ENCODE measurements at places on chromosomes 6 and 20.

- no peak for DNase-seq
These were observed 1.5 kb downstream of the ID4 start for GRCh38 chr6:19838442-19839236.

GRCh38 chr6:71393981-71394432, 105.4 kb downstream of the OGFRL1 start:
- DNase-seq: no peak

DNA sequence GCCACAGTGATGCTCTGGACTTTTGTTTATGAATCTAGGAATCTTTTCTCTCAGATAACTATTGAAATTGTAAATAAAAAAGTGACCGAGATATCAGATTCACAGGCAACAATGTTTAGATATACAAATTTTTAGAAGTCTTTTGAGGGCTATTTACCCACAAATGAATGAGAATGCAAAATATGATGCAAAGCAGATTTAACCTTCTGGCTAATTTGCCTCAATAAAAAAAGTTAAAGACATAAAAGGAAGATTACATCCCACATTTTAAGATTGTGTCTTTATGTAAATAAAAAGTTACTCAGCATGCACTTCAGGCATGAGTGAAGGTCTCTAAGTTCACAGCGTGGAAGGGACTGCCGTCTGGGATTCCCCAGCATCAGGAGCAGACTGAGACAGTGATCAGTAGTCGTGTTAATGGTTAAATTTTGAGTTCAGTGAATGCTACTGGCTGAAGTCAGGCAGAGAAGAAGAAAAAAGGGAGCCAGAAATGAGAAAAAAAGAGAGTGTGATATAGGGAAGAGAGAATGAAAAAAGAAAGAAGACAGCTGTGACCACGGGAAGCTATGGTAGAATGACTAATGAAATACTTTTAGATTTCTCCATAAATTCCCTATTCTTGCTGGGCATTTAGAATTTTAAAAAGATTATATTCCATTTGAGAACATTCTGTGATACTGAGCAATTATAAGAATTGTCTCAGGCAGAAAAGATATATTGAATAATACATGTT, 93.6 kb downstream of the MYB start:
- no peak for DNase-seq

GRCh38 chr6:36419310-36419709, 23.3 kb downstream of the PXT1 start:
- DNase-seq: no peak

- no peak for DNase-seq
These were observed 59.7 kb upstream of the TMEM181 start for GRCh38 chr6:158500016-158500735.

- no peak for DNase-seq
These were observed 17.6 kb downstream of the SLC18B1 start for GRCh38 chr6:132780770-132781371.

DNA sequence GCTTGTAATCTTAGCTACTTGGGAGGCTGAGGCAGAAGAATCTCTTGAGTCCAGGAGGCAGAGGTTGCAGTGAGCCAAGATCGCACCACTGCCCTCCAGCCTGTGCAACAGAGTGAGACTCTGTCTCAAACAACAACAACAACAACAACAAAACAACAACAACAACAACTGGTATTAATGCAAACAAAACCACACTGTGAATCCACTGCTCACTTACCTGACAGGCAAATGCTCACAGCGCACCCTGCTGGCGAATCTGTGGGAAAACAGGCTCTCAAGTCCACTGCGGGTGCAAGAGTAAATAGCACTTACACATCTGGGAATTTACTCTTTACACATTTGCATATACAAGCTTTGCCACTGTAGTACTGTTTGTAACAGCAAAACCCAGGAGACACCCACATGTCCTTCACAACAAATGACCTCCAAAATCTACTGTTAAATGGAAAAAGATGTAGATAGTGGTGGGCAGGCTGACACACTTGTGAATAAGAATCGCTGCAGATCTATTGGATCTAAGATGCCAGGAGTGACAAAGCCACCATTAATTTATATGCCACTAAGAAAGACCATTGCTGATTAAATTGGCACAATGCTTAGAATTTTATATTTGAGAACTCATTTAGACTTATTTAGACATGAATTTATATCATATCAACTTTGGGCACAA, 29.3 kb downstream of the NSFL1C start:
- DNase-seq: peak; percentile 78

GRCh38 chr6:8017276-8017701, 46.9 kb downstream of the BLOC1S5 start:
- no peak for DNase-seq

DNA sequence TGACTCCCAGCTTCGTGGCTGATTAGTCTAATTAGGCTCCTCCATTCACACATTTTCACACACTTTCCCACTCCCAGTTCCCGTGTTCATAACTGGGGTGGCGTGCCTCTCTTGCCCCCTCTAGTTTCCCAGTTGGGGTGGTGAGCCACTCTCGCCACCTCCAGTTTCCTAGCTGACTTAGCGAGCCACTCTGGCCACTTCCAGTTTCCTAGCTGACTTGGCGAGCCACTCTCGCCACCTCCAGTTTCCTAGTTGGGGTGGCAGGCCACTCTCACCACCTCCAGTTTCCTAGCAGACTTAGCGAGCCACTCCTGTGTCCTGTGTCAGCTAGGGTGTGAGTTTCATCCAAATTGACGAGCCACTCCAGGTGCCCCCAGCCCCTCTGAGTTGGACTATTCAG, 7.4 kb upstream of the GMPR start:
- DNase-seq: no peak

GRCh38 chr6:5764401-5764955, 242.2 kb downstream of the NRN1 start:
- DNase-seq: no peak

DNA sequence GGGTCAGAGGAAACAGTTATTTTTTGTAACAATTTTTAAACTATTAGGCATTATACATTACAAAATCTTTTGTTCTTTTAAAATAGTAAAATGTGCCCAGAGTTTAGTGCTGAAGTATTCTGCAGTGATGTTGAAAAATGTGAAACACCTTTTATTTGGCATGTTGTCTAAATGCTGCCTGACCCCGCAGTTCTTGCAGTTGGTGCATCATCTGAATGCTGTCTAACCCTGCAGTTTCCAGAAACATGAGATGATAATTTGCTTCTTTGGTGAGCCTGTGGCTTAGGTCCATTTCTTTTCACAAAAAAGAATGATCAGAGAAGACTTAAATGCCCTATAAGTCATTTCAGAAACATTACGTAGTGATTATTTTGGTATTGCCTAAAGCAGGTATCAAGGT, 82.4 kb downstream of the RNF217 start:
- DNase-seq: no peak

- no peak for DNase-seq
These were observed 63.4 kb downstream of the TCP11 start for GRCh38 chr6:35077713-35078105.

- DNase-seq: no peak
These were observed 4.0 kb upstream of the TUBB2B start for GRCh38 chr6:3231247-3232016.

DNA sequence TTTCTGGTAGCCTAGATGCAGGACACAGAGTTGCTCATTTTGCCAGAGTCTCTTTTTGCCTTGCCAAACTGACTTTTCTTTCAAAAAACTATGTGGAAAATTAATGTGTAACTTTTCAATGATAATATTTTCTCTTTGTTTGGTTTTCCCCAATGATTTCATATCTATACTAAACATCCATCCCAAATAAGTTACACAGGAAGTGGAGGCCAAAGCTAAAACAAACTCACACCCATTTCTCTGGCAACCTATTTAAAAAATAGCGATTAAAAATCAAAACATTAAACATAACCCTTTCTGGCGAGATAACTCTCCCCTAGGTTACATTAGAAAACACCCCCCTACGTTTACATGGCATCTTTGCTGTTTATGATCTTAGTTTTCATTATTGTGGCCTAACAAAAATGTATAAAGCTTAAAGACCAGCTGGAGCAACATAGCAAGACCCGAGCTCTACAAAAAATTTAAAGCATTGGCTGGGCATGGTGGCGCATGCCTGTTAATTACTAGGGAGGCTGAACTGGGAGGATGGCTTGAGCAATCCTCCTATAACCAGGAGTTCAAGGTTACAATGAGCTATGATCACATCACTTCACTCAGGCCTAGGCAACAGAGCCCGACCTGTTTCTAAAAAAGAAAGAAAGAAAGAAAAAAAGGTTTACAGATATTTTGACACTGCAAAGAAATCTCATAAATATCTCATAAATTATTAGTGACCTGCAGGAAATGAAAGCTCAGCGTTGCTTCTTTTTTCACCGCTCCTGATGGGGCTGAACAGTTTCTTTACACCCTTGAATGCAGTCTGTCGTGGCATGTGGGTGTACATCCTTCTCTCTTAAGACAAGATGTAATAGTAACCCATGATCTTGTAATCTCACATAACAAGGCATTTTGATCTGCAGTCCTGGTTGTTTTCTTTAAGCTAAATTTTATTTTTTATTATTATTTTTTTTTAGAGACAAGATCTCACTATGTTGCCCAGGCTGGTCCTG, 32.8 kb upstream of the CEP85L start:
- DNase-seq: no peak

DNA sequence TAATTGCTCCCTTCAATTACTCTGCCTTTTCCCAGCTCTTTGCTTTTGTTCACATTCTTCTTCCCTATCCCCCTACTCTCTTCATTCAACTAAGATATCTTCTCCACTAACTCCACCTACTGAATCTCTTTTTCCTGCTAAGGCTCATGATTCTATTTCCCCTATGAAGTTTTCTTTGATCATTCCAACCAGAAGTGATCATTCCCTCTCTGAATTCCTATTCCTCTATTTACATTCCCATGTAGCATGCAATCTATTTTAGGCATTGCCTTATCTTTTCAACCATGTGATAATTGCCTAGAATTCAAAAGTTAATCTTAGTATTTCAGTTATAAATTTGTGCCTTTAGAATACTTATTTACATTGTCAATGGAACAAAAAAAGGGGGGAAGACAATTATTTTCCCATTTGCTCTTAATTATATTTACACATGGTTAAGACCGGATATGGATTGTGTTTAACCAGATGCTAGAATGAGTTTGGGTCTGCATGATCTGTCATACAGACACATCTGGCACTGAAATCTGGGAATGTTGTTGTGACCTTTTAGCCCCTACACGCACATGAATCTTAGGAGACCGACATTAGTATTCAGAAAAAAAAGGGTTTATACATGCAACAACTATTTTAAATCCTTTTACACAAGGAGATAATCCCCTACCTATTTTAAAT, 20.8 kb downstream of the MOXD1 start:
- no peak for DNase-seq

- no peak for DNase-seq
These were observed 232.7 kb upstream of the SGK1 start for GRCh38 chr6:134550604-134551003.

DNA sequence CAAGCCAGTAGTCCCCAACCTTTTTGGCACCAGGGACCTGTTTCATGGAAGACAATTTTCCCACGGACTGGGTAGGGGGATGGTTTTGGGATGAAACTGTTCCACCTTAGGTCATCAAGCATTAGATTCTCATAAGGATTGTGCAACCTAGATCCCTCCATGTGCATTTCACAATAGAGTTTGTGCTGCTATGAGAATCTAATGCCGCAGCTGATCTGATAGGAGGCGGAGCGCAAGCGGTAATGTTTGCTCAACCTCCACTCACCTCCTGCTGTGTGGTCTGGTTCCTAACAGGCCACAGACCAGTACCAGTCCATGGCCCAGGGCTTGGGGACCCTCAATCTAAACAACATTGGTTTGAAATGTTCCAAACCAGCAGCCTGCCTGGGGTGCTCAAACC, 137.0 kb upstream of the STXBP5 start:
- DNase-seq: no peak

DNA sequence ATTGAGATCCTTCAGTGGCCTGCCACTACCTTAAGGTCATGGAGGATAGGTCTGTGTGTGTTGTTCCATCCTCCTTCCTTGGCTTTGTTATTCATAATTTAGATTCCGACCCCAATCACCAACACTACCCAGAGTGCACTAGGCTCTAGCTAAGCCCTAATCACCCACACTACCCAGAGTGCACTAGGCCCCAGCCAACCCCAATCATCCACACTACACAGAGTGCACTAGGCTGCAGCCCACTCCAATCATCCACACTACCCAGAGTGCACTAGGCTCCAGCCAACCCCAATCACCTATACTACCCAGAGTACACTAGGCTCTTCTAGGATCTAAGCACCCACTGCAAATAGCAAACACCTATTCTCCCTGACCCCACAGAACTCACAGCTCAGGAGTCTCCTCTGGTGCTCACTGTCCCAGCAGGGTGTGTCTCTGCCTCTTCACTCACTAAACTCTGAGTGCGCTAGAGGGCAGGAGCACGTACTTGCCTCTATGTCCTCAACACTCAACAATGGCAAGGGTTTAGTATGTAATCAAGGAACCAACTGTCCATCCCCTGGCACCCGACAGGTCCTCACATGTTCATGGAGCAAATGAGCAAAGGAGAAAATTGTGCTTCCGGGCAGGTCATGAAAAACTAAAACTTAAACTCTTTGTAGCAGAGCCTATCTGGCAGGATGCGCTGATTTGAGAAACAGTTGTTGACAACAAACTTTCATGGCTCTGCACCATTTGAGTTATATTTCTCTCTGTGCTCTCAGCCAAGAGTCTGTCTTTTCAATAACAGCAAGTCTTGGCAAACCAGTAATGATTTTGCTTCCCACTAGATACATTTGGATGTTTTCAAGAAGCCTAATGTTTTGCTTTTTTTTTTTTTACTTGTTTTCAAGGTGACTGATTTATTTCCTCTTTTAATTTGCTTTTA, 54.3 kb downstream of the SLC22A23 start:
- DNase-seq: no peak

GRCh38 chr6:147900247-147900830, 391.8 kb downstream of the SAMD5 start:
- DNase-seq: no peak

GRCh38 chr6:33904050-33904746, 100.4 kb upstream of the MLN start:
- peak; percentile 60 for DNase-seq
